GDM1 (cell line): ENCODE measurements at places on chromosomes 13 and 19.

DNA sequence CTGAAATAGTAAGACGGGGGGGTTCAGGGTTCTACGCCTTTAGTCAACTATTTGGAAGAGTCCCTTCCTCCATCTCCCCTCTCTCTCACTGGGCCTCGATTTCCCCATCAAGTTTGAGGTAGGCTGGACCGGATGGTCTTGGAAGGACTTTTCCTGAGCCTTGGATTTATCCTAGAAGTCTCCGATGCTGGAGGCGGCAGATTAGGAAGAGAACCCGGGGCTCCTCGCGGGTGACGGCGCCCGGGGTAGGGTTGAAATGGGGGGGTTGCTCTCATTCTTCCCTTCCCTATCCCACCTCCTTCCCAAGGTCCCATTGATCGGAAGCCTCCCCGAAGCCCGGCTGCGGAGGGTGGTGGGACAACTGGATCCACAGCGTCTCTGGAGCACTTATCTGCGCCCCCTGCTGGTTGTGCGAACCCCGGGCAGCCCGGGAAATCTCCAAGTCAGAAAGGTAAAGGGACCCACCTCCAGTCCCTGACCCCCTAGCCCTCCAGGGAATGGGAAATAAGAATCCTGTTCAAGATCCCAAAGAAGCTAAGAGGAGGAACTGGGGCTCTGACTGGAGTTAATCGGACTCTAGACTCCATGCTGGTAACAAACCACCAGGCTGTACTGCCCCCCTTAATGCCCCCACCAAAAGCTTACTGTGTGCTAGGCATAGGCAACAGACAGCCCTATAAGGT lies 781 bp downstream of the QPCTL start:
- DNase-seq, result peak; percentile 23

DNA sequence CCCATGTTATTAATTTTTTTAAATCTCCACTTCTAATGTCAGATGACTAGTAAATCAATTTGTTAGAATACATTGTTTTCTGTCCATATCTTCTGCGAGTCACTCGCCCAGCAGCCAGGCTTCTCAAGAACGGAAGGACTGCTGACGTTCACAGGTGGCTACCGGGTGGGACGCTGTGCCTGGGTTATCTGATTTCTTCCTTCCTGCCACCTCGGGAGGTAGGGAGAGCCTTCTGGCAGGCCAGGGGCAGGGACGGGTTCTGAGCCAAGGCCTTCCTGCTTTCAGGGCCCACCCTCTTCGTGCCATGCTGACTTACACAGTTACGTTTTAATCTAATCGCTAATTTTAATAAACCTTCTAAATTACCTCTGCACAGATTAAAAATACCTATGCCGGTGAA lies 7.9 kb upstream of the C1QTNF9 start:
- DNase-seq, result no peak

GRCh38 chr19:58409010-58409790 lies 751 bp downstream of the ZNF584 start:
- peak; percentile 6 for DNase-seq

DNA sequence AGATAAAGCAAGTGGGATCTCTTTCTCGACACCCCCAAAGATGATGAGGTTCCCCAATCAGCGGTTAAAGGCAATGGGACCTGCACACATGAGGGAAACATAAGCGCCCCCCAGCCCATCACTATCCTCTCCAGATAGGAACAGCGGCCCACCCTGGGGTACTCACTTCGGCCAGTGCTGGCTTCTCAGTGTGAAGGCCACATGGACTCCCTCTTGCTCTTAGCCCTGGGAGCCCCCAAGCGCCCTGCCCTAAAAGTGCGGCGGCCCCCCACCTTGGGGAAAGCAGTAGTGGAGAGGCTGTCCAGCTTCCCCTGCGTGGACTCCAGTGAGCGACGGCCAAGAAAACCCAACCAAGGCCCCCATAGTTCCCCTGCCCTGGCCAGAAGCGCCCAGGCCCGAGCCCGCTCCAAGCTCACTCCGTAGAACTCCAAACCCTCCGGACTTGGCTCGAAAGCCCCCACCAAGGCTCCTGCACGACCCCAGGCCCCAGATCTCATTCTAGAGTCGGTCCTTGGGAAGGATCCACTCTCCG lies 1.0 kb downstream of the CACNA1A start:
- no peak for DNase-seq

- no peak for DNase-seq
Observed at GRCh38 chr13:93680329-93680728, 453.7 kb downstream of the GPC6 start.

DNA sequence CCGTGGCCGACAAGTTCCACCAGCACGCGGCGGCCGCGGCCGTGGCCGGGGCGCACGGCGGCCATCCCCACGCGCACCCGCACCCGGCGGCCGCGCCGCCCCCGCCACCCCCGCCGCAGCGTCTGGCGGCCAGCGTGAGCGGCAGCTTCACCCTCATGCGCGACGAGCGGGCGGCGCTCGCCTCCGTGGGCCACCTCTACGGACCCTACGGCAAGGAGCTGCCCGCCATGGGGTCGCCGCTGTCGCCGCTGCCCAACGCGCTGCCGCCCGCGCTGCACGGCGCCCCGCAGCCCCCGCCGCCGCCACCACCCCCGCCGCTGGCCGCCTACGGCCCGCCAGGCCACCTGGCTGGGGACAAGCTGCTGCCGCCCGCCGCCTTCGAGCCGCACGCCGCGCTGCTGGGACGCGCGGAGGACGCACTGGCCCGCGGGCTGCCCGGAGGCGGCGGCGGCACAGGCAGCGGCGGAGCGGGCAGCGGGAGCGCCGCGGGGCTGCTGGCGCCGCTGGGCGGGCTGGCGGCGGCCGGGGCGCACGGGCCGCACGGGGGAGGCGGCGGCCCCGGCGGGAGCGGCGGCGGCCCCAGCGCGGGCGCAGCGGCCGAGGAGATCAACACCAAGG lies 821 bp downstream of the ONECUT3 start:
- DNase-seq, result no peak

- no peak for DNase-seq
Observed at GRCh38 chr13:49530457-49530856, 34.7 kb downstream of the PHF11 start.

- DNase-seq, result no peak
Observed at GRCh38 chr19:478236-478903, 17.5 kb upstream of the SHC2 start.

- no peak for DNase-seq
Observed at GRCh38 chr13:99335603-99336002, 28.4 kb upstream of the GPR183 start.

DNA sequence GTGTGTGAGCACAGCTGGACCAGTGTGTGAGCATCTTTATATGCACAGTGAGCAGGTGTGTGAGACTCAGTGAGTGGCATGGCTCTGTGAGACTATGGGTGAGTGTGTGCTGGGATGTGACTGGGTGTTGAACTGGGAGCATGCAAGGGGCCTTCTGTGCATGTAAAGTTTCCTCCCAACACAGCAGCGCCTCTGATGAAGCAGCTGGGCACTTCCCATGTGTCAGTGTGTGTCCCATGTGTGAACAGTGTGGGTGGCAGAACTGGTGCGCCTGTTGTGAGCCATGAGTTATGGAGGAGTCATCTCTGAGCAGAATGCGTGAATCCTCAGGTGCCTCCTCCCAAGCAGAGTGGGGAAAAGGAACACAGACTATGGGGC lies 24.1 kb downstream of the LGALS16 start:
- no peak for DNase-seq

DNA sequence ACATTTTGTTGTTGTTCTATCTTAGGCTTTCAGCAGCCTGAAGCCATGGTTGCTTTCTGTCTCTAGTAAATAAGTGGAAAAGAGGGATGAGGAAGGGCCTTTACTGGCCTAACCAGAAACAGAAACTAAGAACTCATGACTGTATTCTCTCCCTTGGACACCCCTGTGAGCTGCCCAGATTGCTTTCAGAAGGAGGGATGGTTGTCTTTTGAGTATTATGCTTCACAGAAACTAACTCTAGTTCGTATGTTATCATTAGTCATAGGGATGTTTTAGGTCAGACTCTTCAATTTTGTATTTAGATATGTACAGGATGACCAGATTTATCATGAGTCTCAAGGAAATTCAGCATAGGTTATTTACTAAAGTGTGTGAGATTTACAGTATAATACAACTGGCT lies 17.5 kb downstream of the BORA start:
- DNase-seq, result no peak

GRCh38 chr13:50529154-50529882 lies 314.2 kb downstream of the DLEU7 start:
- peak; percentile 81 for DNase-seq

GRCh38 chr19:33406521-33407139 lies 33.1 kb downstream of the CEBPG start:
- DNase-seq, result peak; percentile 37

- no peak for DNase-seq
Observed at GRCh38 chr13:43544011-43544410, 242.8 kb downstream of the ENOX1 start.
